Anterior cingulate cortex (tissue), 58 donors: ENCODE measurements at places on chromosomes 11 and 22.

DNA sequence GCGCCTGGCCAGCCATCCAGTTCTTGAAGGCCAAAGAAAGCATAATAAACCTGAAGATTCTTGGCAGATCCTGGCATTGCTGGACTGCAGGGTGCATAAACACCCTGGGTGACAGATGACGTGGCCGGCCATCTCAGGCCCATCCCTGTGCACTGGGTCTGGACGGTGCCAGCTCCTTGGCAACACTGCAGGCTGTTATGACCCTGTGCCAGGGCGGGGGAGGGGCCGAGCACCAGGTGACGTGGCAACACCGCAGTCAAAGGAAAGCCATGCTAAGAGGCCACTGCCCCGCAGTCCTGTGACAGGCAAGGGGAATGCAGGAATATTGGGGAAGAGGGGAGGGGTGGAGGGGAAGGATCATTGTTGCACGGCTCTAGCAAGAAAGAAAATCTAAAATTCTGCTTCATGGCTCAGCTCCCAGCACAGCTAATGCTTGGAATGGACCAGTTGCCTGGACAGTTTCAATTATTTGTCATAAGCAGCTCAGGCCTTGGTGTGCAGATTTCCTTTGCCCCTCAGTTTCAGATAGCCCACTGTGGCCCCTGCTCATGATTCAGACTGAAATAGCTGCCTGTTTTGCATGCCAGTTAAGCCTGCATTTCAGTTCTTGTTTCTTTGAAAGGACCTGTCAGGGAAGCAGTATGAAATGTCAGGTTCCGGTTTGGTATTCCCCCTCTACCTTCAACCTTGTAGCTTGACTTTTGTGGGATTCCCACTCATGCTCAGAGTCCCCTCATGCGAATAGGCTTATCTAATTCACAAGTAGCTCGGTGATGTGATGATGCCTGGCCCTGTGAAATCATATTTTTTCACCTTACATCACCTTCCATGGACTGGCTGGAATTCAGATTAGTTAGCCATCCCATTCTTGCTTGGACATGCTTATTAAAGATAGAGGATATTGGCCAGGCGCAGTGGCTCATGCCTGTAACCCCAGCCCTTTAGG is 29.7 kb upstream of the DDX6 start:
- DNase-seq, result peak; percentile 4

DNA sequence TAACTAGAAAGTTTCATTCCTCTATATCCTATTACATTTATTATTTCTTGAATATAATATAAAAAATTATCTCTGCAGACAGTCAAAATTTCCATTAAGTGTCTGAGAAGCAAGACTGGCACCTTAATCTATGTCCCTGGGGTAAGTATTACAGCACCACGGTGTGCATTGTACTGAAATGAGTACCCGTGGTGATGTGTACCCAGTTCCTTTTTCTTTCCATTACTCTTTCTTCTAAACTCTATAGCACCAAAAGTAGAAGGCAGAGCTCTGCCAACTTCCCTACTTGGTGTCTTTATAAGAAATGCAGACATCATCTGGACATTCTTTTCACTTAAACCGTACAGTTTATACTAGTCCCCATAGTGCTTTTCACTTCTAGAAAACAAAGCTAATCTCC is 161.7 kb downstream of the GUCY1A2 start:
- no peak for DNase-seq

GRCh38 chr11:72582206-72583176 is 91.7 kb downstream of the PDE2A start:
- no peak for DNase-seq

DNA sequence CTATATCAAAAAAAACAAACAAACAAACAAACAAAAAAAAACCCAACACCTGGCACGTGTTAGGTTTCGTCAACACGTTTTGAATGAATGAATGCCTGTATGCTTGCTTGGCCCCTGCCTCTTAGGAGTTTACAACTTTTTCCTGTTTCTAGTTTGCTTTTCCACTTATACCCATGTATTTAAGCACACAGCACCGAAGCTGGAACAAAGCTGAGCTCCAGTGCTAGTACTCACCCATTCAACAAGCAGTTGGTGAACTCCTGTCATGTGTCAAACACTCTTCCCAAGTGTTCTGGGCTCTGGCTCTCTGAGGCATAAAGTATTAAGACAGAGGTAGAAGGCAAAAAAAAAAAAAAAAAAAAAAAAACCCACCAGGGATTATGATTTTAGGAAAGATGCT is 599.3 kb downstream of the BUD13 start:
- DNase-seq, result no peak

DNA sequence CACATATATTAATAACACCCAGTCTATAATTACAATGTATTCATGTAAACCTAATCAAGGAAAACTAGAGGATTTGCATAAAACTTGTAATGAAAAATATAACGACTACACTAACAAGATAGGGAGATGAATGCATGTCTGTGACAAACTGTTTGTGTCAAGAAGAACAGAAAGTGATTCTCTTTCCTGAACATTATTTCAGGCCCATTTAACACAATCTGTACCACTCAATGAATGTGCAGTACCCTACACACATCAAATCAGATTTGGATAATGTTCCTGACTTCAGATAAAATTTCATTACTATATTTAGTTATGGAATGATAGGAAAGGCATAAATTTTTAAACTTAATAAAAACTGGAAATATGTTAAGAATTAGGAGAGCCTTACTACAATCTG is 93.1 kb downstream of the CADM1 start:
- DNase-seq, result no peak

GRCh38 chr22:26672060-26672471 is 14.7 kb downstream of the MIAT start:
- DNase-seq, result no peak

DNA sequence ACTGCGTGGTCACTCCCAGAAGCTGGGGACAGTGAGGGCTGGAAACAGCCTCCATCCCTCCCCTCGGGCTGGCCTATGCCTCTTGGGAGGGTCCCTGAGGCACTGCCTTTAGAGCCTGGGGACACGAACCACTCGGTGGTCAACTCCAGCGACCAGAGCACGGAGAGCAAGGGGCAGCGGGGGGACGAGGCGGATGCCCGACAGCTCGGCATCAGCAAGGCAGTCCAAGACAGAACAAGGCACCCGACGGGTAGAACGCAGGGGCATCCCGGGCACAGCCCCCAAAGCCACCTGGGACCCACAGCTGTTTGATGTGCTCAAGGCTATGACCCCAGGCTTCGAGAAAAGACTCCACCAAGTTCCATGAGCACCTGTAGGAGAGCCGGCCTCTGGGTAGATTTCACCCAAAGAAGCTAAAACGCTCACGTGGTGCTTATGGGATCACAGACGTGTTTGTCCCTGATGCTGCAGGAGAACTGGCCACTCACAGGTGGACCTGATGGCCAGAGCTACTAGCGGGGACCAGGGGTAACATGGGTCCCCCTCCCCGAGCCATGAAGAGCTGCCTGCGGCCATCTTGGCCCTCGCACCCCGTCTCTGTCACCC is 510 bp upstream of the LSP1 start:
- no peak for DNase-seq

GRCh38 chr11:78180751-78181150 is 7.7 kb downstream of the KCTD21 start:
- no peak for DNase-seq

GRCh38 chr22:19666673-19667593 is 47.4 kb upstream of the SEPTIN5 start:
- DNase-seq, result no peak

DNA sequence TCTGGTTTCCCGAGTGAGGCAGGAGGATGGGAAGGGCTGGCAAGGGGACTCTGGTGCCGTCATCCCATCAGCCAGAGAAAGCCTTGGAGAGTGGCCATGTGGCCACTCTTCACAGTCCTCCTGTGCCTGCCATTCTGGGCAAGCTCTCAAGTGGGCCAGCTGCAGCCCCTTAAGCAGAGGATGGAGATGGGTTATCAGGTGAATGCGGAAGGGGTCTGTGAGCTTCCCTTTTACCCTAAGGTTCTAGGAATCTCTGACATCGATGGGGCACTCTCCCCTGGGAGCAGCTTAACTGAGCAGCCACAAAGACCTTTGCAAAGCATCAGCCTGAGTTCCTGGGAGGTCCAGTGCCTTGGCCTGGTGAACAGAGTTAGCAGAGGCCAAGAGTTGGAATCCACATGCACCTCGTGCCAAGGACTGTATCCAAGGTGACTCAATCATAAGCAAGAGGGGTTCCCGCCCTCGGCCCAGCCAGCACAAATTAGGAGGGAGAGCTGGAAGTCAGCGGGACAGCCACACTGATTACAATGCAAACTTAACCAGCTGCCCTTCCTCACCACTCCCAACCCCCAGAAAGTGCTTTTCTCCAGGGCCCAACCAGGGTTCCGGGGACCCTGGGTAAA is 193.6 kb downstream of the BUD13 start:
- peak; percentile 24 for DNase-seq

GRCh38 chr22:22815397-22816170 is 72.0 kb upstream of the IGLL5 start:
- DNase-seq, result no peak

DNA sequence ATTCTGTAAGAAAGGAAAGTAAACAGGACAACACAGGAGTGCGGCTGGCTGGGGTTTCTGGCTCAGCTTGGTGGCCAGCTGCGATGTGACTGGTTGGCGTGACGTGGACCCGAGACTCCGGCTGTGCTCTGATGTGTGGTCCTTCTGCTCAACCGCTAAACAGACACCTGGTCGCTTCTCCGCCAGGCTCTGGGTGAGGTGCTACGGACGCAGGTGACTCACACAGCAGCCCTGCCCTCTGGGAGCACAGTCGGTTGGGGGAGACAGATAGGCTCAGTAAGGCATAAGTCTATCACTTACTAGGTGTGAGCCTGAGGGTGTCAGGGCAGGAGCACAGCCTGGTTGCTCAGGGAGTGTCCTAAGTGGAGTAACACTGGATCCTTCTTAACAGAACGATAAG is 8.2 kb downstream of the RTL6 start:
- DNase-seq, result no peak

GRCh38 chr11:93737904-93738612 is 3.2 kb downstream of the TAF1D start:
- DNase-seq, result no peak

GRCh38 chr11:46603704-46604308 is 10.0 kb upstream of the AMBRA1 start:
- DNase-seq, result no peak

DNA sequence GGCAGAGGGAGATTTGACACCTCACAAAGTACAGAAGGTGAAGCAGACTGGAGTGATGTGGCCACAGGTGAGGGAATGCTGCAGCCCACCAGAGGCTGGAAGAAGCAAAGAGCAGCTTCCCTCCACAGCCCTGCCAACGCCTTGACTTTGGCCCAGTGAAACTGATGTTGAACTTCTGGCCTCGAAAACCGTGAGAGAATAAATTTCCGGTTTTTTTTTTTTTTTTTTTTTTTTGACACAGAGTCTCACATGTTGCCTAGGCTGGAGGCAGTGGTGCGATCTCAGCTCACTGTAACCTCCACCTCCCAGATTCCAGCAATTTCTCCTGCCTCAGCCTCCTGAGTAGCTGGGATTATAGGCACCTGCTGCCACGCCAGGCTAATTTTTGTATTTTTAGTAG is 8.7 kb downstream of the KMT5B start:
- no peak for DNase-seq

DNA sequence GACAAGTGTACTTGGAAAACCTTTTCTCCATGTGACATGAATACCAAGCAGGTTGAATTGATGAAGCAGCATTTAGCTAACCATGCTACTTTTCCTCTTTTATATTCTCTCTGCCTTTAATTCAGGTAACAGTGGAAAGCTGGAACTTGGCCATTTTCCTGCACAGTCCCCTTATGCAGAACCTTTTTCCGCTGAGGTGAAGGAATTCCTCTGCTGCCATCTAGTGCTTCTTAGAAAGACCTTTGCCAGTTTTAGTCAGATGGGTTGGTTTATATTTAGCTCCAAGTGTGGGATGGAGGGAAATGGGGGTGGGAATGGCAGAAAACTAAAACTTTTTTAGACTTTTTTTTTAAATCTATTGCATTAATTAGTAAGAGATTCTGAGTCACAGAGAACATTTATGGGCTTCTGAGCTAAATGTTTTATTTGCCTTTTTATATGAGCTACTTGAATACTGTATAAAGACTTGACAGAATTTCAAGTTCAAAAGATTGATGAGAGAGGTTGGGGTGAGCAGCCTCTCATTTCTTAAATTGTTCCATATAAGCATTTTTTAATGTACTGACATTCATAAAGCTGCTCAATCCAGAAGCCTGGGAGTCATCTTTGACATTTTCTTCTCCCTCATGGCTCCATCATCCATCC is 153.9 kb upstream of the ZC3H12C start:
- no peak for DNase-seq

- no peak for DNase-seq
Measured at GRCh38 chr11:1283906-1284305, 25.5 kb downstream of the TOLLIP start.

DNA sequence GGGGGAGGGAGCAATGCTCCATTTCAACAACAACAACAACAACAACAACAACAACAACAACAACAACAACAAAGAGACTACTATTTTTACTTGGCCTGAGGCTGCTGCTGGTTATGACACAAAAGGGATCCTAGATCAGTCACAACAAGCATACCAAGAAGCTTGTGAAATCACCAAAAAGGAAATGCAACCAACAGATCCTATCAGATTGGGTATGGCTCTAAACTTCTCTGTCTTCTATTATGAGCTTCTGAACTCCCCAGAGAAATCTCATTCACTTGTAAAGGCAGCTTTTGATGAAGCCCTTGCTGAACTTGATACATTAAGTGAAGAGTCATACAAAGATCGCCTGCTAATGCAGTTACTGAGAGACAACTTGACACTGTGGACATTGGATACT is 10.5 kb upstream of the MS4A2 start:
- no peak for DNase-seq

DNA sequence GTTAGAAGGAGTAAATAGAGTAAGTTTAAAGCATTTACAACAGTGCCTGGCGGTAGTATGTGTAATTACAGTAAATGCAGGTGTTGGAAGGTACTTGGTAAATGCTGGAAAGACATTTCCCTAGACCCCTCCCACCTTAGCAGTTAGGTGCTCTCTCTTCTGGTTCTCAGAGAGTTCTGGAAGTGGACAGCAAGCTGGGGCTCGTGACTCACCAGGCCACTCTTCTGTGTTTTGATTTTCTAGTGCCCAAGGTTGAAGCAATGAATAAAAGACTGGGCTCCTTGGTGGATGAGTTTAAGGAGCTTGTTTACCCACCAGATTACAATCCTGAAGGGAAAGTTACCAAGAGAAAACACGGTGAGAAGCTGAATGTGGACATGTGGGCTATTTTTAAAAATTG is 27.6 kb downstream of the SNU13 start:
- no peak for DNase-seq

- DNase-seq, result no peak
Measured at GRCh38 chr11:71252770-71253730, 673 bp upstream of the SHANK2 start.
